ENCODE measurements at places on chromosomes 4 and X. TPM values are rescaled to one million over a fixed set of nuclear protein-coding genes. Genes with fewer than 3 reads are reported as not detected.

DNA sequence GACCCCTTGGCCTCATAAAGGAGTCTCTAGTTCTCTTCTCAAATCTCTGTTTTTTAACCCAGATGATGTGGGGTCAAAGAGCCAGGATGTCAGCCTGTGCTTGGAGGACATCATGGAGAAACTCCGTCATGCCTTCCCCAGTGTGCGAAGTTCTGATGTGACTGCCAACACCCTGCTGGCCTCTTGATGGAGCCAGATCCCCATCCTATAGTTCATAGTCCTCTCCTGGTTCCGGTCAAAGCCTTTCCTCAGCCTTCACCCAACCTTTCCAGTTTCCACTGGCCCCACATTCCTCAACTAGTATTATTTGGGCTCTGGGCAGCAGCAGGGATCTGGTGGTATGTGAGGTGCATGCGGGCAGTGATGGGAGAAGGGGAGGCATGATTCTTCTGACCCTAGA, 30.7 kb downstream of the TAF7L start:
- peak; percentile 43 for DNase-seq

DNA sequence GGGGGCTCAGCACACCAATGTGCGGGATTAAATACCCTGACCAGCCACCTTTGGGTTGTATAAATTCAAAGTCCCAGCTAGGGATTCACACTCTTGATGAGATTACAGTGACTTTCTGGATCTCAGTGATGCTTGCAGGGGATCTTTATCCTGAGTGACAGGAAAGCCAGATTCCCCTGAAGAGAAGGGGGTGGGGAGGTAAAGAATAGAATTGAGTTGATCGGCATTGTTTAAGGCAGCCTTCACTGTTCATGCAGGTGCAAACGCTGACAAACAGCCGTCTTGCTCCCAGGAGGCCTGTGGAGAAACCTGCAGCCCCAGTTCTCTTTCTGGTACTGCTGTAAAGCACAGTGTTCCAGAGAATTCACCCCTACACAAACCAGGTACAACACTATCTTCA, 19.0 kb downstream of the CXXC4 start:
- no peak for DNase-seq

DNA sequence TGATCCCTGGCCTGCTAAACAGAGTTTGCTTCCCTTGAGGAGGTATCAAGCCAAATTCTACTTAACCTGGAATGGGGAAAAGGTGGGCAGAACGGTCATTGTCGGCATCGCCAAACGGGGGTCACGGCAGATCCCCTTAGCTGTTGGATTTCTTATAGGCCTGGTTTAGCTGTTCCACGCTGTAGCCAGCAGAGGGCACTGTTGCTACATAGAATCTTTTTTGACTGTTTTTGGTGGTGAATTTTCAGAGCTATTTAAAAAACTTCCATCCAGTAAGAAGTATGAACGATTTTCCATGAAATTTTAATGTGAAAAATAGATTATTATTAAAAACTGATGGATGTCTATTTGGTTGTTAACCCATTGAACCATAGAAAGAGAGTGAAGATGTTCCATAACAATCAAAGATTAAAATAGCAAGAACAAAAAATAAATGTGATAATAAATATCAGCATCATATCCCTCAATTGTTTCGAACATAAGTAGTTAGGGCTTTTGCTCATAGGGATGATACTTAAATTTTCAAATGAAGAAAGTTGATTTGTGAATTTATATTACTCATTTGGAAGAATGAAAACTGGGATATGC, 56.6 kb downstream of the LINC00632 start:
- DNase-seq: peak; percentile 62

- no peak for DNase-seq
These were observed 440.8 kb upstream of the RASGEF1B start for GRCh38 chr4:81912376-81913030.

DNA sequence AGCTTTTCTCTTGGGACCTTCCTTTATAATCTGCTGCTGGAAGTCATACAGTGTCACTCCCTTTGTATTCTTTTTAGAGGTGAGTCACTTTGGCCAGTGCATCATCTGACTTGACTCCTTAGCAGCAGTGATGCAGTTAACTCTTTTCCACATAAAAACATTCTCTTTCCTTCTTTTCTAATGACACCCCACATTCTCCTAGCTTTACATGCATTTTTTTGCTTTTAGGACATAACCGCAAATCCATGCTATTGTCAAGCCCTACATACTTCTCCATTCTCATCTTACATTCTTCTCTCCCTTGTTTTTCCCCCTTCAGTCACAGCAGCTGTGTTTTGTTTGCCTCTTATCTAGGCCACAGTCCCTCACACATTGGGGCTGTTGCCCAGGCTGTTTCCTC, 55.1 kb downstream of the ZNF330 start:
- DNase-seq: no peak

- DNase-seq: no peak
These were observed 355 bp downstream of the GRID2 start for GRCh38 chr4:92304121-92304520.

- no peak for DNase-seq
These were observed 82.8 kb upstream of the VEGFC start for GRCh38 chr4:176875446-176875930.

DNA sequence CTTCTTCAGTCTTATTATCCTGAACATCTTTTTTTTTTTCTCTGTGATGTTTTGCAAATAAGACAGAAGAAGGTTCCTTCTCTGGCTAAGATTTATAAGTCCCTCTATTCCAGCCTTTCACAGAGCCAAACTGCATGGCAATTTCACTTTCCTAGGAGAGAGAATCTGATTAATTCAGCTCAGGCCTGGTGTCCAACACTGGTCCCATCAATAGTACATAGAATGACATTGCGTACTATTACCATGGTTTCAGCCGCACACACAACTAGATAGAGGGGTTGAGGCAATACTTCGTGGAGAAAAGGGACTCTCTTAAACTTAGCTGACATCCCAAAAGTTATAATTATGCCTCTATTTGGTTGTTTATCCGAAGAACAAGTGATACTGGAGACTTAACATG, 18.5 kb downstream of the DCAF8L2 start:
- DNase-seq: no peak

GRCh38 chr4:39004758-39005157, 27.5 kb downstream of the TMEM156 start:
- DNase-seq: no peak

DNA sequence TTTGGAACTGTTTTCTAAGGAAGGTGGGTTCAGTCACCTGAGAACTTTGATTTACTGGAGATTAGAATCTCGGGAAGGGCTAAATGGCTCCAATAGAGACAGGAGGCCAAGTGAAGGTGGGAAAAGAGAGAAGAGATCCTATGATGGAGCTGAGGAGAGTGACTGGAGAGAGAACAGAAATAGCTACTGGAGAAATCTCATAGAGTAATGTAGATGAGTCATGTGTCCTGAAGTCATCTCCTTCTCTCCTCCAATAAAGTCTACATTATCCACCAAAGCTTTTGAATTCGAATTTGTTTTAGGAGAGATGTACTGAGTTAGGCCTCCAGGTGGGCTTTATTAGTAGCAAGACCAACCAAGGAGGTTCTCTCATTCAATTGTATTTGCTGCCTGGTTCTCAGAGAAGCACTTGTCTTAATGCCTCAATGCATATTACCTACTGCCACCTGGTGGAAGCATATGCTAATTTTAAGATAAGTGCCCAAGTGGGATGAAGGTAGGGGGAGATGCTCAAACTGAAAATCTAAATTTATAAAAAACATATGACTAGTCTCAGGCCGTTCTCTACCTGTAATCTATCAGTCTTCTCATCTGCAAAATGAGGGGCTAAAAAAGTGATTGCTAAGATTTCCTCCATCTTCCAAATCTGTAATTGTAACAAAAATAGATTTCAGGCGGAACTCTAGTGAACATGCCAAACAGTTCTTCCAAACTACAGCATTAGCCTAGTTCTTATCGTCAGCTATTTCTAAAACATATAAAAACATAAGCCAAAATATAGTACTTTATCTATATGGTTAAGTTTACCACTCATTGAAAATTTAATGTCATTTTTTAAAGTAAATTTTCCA, 24.4 kb downstream of the TXK start:
- peak; percentile 69 for DNase-seq

DNA sequence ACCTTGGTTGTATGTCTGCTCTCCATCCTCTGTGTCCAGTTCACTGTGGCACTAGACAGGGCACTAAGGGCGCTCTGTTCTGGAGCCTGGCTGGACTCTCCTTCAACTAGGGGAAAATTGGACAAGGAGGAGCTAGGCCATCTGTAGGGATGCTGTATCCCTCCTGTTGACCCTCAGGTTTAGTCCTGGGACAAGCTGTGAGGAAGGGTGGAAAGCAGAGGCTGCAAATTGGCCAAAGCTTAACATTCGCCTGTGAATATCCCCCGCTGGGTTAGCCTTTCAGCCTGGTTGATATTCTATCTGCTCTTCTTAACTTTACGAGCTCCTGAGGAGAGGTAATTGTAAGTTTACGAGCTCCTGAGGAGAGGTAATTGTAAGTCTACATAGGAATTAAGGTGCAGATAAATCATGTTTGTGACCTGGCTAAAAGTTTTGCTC, 64.4 kb upstream of the ENPEP start:
- no peak for DNase-seq

- no peak for DNase-seq
These were observed 22.2 kb upstream of the HSPA4L start for GRCh38 chr4:127759893-127760292.

The TCP11X2 gene
- not detected for total RNA-seq

The COL4A5 gene
- total RNA-seq: 48.0 TPM

The ADH6 gene
- not detected for total RNA-seq

The TCEAL5 gene
- total RNA-seq: not detected

All from dermis blood vessel endothelial cell (primary cell).